ENCODE measurements at places on chromosomes 4 and X. TPM values are rescaled to one million over a fixed set of nuclear protein-coding genes. Genes with fewer than 3 reads are reported as not detected.

DNA sequence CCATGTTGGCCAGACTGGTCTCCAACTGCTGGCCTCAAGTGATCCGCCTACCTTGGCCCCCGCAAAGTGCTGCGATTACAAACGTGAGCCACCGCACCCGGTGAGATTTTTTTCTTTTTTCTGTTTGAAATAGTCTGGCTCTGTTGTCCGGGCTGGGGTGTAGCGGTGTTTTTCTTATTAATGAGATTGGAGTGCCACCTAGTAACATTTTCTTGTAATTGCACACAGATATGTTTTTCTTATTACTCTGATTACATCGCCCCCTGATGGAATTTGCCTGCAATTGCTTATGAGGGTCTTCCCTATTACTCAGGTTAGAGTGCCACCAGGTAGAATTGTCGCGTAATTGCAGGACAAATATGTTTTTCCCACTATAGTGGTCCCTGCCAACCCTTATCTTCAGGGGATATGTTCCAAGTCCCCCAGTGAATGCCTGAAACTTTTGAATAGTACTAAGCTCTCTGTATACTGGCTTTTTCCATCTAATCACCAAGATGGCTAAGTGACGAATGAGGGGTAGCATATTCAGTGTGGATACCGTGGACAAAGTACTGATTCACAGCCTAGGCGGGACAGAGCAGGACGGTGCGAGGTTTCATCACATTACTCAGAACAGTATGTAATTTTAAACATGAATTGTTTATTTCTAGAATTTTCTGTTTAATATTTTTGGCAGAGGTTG is 8.6 kb upstream of the PDHA1 start:
- peaks cover 7% of the 10 kb centered on the region for H3K4me1 ChIP-seq
- no peaks in the 10 kb centered on the region for H3K36me3 ChIP-seq
- H3K4me3 ChIP-seq: no peak overlapping the region
- peak; percentile 76 for DNase-seq

Gene DMP1
- total RNA-seq: 0.36 TPM

DNA sequence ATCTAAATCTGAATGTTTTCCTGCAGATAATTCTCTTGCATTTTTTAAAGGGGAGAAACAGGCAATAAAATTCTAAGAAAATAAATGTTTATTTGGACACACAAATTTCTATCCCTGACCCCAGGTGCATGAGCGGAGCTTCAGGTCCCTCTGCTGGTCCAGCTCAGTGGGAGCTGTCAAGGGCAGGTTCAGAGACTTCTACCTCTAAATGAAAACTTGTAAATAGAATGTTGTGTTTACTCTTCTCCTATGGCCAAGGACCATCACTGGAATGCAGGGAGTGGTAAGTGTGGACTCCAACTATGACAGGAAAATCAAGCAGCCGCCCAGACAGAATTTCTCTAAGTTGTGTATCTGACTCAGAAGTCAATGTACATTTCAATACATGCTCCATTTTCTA is 148.6 kb upstream of the TTC29 start:
- no peak for DNase-seq
- no peaks in the 10 kb centered on the region for H3K27me3 ChIP-seq
- no peaks in the 10 kb centered on the region for H3K4me1 ChIP-seq
- no peaks in the 10 kb centered on the region for H3K36me3 ChIP-seq

Gene BGN
- 0.16 TPM for total RNA-seq

Gene F8A3
- not detected for total RNA-seq

Gene MAGEC2
- 2.3 TPM for total RNA-seq

DNA sequence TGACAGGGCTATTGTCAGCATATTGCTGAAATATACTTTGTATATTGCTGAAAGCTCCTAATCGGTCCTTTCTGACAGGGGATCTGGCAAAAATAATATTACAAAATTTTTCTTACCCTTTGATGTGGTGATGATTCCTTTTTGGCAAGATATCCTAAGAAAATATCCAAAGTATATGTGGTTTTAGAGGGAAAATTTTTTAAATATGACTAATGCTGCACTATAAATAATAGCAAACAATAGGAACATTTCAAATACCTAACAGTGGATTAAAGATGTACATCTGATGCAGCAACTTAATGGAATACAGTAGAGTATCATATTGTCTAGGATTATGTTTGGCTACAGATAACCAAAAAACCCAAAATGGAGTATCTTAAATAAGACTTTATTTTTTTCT is 49.6 kb downstream of the RRAGB start:
- no peaks in the 10 kb centered on the region for H3K27me3 ChIP-seq
- H3K27ac ChIP-seq: no peak overlapping the region
- no peaks in the 10 kb centered on the region for H3K4me1 ChIP-seq

GRCh38 chrX:40471965-40472648 is 108.7 kb upstream of the ATP6AP2 start:
- H3K27me3 ChIP-seq: no peaks in the 10 kb centered on the region
- peak overlapping the region; percentile 23 for H3K4me3 ChIP-seq
- no peaks in the 10 kb centered on the region for H3K36me3 ChIP-seq

GRCh38 chr4:83889802-83890201 is 353.9 kb downstream of the GPAT3 start:
- no peak overlapping the region for H3K27ac ChIP-seq
- no peak for DNase-seq
- H3K4me1 ChIP-seq: no peaks in the 10 kb centered on the region
- H3K27me3 ChIP-seq: no peaks in the 10 kb centered on the region

DNA sequence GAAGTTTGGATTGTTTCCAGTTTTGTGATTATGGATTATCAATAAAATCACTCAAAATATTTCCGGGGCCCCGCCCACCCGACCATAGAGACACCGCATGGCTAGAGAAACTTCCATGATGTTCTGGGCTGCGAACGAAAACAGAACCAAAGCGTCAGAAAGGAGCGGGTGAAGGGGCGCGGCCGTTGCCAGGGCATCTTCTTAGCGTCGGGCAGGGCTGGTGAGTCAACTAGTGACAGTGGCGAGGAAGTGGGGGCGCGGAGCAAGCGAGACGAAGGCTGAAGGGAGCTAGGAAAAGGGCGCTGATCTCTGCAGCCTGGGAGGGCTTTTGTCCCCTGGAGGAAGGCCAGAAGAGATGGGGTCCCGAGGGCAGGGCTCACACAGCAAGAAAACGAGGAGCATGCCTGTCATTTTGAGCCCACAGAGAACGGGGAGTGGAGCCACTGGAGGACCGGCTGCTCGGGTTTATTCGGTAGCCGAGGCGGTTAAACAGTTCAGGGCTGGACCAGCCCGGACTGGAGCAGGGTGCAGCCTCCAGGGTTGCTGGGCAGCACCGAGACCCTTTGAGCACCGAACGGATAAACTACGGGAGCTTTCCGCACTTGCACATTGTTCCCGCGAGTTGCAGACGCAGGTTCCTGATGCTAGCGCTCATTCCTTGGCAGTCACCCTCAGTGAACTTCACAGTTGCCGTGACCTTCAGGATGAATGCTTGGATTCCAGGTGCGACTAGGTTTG is 298.1 kb upstream of the TRPC5 start:
- DNase-seq: no peak
- no peaks in the 10 kb centered on the region for H3K27me3 ChIP-seq
- H3K27ac ChIP-seq: no peak overlapping the region
- H3K4me3 ChIP-seq: no peak overlapping the region
- no peaks in the 10 kb centered on the region for H3K4me1 ChIP-seq
- no peaks in the 10 kb centered on the region for H3K36me3 ChIP-seq

Gene PCYT1B
- total RNA-seq: 7.2 TPM

- H3K27me3 ChIP-seq: no peaks in the 10 kb centered on the region
- H3K4me3 ChIP-seq: peak overlapping the region; percentile 55
- no peak for DNase-seq
- no peaks in the 10 kb centered on the region for H3K4me1 ChIP-seq
- H3K36me3 ChIP-seq: no peaks in the 10 kb centered on the region
- H3K27ac ChIP-seq: no peak overlapping the region
Observed at GRCh38 chr4:185470501-185471195, 885 bp downstream of the CCDC110 start.

Gene ABCG2
- 0.35 TPM for total RNA-seq

GRCh38 chrX:31893525-31893924 is 821.7 kb upstream of the FTHL17 start:
- DNase-seq: no peak
- no peaks in the 10 kb centered on the region for H3K36me3 ChIP-seq
- no peaks in the 10 kb centered on the region for H3K4me1 ChIP-seq
- no peaks in the 10 kb centered on the region for H3K27me3 ChIP-seq

DNA sequence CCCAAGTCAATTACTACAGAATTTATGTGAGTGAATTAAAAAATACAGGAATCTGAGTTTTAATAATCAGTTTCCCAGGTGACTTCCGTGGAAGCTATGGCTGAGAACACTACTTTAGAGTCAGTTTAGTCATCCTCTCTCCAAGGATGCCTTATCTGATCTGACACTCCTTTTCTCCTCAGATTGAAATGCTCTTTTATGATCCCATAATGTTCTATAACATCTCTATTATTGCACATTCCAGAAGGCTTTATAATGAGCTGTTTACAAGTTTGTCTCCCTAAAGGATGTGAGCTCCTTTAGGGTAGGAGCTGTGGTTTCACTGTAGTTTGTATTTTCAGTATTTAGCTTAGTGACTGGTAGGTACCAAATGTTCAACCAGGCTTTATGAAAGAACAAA is 90.0 kb downstream of the GPRIN3 start:
- no peaks in the 10 kb centered on the region for H3K27me3 ChIP-seq
- H3K4me3 ChIP-seq: no peak overlapping the region
- no peak overlapping the region for H3K27ac ChIP-seq

Gene NKAP
- total RNA-seq: 15.3 TPM

Gene GPC3
- 27.6 TPM for total RNA-seq

Measured in SJCRH30 (cell line).